ENCODE measurements at places on chromosomes 12 and 14.

GRCh38 chr14:50736932-50737419 lies 68.9 kb upstream of the SAV1 start:
- no peak for DNase-seq

GRCh38 chr14:39469094-39469710 lies 37.0 kb upstream of the FBXO33 start:
- DNase-seq = peak; percentile 5

DNA sequence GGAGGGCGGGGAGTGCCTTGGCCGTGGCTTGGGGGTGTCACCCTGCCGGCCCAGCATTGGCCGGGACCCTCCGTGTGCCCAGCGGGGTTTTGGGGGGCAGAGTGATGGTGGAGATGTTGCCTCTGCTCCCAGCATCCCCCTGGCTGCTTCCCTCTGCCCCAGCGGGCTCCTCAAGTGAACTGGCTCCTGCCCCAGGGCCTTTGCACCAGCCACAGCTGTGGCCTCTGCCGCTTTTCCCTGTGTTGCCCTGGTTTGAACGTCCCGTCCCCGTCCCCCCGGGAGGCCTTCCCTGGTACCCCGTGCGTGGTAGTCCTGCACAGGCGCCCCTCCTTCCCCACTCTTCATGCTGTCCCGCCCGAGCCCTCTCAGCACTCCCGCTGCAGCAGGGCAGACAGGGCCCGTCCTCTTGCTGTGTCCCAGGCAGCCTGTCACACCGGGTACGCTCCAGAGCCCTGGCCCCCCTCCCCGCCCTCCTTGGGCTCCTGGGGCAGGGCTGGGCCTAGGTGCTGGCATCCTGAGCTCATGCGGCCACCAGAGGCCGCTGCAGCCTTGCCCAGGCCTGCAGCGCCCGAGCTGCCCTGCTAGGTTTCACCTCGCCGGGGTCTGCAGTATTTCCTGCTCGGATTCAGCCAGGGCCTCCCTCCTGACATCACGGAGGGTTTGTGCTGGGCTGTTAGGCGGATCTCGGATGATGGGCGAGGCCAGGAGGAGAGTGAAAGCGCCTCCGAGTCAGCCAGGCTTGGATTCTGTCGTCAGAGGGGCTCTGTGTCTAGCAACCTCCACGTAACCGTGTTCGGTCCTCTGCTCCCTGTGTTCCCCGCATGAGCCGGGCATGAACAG lies 9.5 kb downstream of the NOC4L start:
- DNase-seq = peak; percentile 7

GRCh38 chr12:19030180-19030579 lies 99.4 kb upstream of the PLEKHA5 start:
- DNase-seq = no peak

GRCh38 chr12:48080285-48080684 lies 25.6 kb downstream of the SENP1 start:
- no peak for DNase-seq

DNA sequence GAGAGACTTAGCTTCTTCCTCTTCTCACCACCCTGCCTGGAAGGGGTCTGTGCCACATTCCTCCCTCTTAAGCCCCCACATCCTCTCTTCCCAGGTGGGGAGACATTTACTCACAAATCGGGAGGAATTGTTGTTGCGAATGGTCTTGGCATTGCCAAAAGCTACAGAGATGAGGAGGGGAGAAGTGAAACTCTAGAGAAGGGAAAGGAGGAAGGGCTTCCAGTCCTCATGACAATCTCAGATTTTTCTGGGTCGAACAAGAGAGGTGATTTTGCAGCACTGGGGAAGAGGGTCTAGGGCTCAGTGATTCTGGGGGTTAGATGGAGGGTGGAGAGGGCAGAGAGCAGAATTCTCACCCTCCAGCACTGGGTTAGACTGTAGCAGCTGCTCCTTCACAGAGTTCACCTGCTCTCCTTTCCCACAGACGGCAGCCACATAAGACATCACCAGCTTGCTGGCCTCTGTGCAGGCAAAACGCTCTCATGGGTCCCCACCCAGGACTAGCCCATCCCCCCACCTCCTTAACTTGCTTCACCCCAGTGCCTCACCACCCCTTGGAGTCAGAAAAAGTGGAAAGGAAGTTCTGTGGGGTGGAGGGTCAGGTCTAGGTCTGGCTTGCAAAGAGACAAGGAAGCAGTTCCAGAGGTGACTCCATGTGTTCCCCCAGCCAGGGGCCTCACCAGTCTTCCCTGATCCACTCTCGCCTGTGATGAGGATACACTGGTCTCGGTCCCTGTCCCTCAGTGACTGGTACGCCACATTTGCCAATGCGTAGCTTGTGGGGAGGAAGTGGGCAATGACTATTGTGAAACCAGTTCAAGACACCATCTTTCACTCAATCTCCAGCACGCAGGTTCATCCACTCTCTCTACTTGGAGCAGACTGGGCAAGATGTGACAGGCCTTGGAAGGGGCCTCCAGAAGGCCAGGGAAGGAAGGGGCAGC lies 2.7 kb downstream of the MYO1A start:
- DNase-seq = no peak

- no peak for DNase-seq
Measured at GRCh38 chr14:75374911-75375310, 52.9 kb upstream of the JDP2 start.

DNA sequence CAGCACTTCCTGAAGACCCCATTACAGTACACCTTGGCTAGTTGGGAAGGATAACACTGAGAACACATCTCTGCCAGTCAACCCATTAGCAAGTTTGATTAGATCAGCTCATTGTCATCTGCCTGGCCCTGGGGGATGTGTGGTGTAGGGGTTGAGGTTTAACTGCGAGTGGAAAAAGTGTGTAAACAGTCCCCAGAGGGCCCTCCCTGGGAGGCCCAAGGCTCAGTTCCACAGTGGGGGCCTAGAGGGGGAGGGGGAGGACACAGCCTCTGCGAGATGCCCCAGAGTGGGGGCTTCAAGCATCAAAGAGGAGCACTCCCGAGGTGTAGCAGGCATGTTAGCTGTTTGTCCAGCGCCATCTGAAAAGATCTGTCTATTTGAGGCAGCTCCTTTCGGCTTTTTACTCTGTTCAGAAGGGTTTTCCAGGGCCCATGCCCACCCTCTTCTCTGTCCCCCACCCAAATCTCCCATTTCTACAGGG lies 344 bp downstream of the LPAR5 start:
- DNase-seq = no peak

- no peak for DNase-seq
Measured at GRCh38 chr12:108720757-108721514, 10.4 kb downstream of the CORO1C start.

DNA sequence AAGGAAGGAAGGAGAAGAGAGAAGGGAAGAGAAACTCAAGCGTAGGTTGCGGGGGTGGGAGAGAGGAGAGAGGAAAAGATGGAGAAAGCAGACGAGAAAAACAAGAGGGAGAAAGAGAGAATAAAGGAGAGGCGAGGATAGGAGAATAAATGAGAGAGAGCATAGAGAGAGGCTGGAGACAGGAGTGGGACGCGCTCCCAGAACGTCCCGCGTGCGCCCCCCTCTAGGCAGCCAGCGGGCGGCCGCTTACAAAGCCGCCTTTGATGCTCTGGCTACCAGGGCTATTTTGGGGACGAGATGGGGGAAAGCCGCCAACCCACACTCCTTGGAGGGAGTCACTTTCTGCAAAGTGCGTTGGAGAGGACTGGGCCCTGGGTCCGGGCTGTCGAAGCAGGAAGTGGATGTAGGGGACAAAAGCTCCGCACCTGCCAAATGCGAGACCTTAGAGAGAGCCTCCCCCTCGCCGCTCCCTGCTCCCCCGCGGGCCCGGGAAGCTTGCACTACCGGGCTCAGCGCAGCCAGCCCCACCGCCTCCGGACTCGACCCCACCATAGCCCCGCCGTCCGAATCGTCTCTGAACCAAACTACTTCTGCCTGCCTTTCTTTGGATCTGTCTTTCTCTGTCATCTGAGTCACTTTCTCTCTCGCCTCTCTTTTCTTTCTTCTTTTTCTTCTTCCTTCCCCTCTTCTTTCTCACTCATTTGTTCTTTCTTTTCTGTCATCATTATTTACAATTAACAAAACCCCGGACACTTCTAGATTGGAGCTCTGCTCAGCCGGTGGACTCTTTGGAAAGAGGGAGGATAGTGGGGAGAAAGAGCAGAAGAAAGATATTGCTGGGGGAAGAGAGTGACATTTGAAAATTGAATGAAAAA lies 8.0 kb downstream of the ASCL1 start:
- DNase-seq = no peak

- DNase-seq = no peak
Measured at GRCh38 chr14:91244501-91244901, at the start of gene GPR68. Gene GPR68, minus strand, starts transcription at chr14:91244704. Its CDS starts 9,654 bp downstream, at chr14:91235050.

DNA sequence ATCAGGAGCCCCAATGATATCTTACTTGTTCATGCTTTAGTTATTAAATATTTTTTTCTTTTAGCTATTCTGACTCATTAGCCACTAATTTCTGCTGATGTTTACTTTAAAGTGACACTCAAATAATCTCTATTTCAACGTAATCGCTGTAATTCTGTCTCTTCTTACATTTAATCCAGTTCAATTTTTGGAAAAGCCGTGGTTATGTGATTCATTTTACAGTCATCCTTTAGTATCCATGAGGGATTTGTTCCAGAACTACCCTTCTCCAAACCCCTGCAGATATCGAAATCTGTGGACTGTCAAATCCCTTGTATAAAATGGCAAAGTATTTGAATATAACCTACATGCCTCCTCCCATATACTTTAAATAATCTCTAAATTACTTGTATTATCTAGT lies 1103.4 kb downstream of the LRFN5 start:
- no peak for DNase-seq

- DNase-seq = peak; percentile 23
Measured at GRCh38 chr14:89303456-89304435, 113.3 kb downstream of the FOXN3 start.

- no peak for DNase-seq
Measured at GRCh38 chr14:63614679-63615363, 26.9 kb downstream of the WDR89 start.

- no peak for DNase-seq
Measured at GRCh38 chr12:591167-592023, 71.8 kb downstream of the NINJ2 start.

- DNase-seq = no peak
Measured at GRCh38 chr14:68708343-68708742, 84.5 kb downstream of the ZFP36L1 start.

DNA sequence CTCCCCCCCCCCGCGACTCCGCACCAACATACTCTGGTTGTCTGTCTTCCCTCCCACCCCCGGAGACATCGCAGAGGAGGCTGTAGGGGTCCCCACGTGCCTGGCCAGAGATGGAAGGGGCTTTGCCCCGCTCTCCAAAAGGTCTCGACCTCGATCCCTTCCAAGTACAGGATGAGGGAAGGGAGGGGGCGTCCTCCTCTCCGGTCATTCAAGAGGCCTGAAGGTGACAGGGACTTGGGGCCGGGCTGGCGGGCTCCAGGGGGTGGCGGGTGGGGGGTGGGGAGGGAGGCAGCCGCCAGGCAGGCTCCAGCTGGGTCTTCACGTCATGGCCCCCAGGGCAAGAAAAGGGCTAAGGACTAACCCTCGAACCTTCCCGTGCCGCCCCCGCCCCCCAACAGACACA lies 15.1 kb downstream of the TBX3 start:
- no peak for DNase-seq

DNA sequence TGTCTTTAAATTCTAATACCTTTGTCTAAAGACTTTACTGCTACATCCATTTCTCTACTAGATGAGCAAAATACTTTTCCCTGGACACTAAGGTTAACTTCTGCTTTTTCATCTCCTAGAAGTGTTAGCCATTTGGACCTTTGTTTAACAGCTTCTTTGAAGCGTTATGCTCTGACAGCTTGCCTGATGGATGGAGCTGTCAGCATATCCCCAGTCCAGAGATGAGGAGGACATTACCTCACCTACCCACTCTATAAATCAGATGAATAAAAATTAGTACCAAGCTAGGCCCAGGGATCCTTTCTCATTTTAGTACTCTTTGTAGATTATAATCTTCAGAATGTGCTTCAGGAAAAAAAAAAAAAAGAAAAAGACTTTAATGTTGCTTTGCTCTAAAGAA lies 222.7 kb downstream of the PELI2 start:
- no peak for DNase-seq

GRCh38 chr12:109763201-109763841 lies 49.7 kb downstream of the FAM222A start:
- no peak for DNase-seq

DNA sequence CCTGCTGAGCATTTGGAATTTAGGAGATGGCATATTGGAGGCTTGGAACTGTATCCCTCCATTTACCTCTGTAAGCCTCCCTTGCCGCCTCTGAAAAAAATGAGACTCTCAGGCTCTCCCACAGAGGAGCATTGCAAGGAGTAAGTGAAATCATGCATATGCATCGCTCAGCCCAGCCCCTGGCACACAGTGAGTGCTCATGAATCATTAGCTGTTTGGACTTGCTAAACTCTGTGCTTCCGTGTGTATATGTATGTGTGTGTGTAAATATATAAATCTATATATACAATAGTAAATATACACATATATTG lies 17.1 kb upstream of the TBX3 start:
- no peak for DNase-seq

GRCh38 chr12:45598761-45599160 lies 130.7 kb upstream of the ARID2 start:
- DNase-seq = no peak

DNA sequence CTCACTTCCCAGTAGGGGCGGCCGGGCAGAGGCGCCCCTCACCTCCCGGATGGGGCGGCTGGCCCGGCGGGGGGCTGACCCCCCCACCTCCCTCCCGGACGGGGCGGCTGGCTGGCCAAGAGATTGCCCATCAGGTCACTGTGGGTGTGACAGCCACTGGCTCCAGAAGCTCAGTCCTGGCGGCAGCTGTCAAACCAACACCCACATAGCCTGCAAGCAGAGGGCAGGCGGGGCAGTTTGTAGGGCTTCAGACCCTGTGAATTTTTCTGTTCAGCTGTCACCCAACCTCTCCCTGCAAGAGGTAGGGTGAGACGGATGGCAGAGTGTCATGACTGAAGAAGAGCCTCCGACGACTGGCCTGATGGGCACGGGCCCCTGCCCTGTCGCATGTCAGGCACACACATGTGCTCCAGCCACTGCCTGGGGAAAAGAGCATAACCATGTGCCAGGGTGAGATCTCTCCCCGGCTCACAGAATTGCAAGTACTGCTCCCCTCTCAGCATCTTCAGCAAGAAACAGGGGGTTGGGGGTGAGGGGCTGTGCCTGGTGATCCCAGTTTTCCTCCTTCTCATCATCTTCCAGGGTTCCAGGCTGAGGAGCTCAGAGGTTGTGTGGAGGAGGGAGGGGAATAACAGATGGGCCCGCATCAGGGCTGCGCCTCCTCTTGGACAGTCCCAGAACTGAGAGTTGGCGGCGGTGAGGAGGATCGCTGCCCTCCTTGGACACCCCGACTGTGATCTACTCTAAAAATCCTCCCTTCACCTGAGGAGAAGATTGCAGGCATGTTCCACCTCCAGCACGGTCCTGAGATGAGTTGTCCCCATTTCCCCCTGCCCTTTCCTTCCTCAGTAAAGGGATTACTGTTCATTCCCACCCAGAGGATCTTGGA lies 11.2 kb upstream of the PRPH start:
- DNase-seq = no peak

- no peak for DNase-seq
Measured at GRCh38 chr14:95198320-95198719, 41.0 kb upstream of the DICER1 start.

DNA sequence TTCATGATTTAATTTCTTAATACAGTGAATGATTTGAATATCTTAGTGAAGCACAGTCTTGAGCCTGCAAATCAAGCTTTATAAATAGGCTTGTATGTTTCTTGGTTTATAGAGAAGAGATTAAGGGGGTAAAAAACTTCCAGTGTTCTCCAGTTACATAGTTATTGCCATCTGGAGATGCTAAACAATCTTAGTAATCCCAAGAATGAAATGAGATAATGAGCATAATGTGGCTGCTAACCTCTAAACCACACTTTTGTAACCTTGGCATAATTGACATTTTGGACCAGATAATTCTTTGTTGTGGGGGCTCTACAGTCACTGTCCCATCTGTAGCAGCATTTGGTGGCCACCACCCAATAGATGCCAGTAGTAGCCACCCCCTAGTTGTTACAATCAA lies 316.8 kb downstream of the CCDC91 start:
- no peak for DNase-seq

All from hypothalamus (tissue), 51 donors.